HAP-1 (cell line): ENCODE measurements at places on chromosomes 1 and 21.

- no peak for DNase-seq
Observed at GRCh38 chr1:226476648-226477319, 68.9 kb upstream of the PARP1 start.

DNA sequence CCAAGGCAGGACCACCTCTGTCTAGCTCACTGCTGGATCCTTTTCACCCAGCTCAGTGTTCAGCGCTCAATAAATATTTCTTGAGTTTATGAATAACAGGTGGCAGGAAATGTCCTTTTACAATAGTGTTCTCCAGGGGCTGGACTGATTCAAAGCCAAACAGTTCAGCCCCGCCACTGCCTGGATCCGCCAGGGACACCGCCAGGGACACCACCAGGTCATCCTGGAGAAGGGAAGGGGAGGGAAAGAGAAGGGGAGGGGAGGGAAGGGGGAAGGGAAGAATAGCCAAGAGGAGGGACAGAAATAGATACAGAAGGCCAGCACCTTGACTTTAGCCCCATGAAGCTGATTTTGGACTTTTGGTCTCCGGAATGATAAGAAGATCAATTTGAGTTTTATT lies 255.6 kb downstream of the GRIK3 start:
- no peak for DNase-seq

DNA sequence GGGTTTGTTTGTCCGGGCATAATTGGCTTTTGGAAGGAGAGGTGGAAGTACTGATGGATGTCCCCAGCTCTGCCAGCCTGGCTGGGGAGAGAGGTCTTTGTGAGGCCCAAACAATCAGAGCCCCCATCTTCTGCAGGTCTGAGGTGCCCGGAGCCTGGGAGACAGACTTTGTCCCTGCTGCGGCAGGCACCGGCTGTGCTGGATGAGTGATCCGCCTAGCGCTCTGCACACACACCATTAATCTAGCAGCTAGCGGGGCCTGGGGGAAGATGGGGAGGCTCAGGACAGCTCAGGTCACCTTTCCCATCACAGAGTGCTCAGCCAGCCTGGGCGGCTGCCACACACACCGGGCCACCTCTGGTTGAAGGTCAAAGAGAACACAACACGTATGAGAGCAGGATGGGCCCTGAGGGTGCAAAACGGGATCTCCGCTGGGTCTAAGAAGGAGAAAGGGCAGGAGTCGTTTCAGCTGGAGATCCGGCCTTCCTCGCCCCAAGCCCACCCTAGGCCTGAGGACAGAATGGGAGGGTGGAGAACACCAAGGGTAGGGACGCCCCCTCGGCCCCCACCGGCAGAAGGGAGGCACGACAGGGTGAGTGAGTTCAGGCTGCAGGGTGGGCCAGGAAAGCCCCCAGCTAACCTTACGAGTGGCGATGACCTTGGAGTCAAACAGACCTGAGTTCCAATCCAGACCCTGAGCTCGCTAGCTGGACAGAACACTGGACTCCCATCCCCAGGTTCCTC lies 341.8 kb downstream of the NPHP4 start:
- DNase-seq: no peak

DNA sequence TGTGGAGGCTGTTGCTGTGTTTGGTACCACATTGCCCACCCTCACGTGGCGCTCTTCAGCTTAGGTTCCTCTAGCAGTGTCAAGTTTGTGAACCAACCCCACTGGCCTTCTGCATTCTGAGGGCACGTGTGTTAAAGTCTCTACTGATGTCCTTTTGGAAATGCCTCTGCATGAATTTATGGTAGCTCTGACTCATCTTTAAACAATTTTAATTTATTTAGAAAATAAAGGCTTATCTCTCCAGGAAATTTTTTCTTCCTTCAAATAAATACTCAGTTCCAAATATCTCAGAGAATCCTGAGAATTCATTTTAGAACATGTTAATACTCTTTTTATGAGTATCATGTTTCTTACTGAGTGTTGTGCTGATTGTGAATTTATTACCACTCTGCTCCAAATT lies 5.5 kb downstream of the CD1D start:
- no peak for DNase-seq

DNA sequence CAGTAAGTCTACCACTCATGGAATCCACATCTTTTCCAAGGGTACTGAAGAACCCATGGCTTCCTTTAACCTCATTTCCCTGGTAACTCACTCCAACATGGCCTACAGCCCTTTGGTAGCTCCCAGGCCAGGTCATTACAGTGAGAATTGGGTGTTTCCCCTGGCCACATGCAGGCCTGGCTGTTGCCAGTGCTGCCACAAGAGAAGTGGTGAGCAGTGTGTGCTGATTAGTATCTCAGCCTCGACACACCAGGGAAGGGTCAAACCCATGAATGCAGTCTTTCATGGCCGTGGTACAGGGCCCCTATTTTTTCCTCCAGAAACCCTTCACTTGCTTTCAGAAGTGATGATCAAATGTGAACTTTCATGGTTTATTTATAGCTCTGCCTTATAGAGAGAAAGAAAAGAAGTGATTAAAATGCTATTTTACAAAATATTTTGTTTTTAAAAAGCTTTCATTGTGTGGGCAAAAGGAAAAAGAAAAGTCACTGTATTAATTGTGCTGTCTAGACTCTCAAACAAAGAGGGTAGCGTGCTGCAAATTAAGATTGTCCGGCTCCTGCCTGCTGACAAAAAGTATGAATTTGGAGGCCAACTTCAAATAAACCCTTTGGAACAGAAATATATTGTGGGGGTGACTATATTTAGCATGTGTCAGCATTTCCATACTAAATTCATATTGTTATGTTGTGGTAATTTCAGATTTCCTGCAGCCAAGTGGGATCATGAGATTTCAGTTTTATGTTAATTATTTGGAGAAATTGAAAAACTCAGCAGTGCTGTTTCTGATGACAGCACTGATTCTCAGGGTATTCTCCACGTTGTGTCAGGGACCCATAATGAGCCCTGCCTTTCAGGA lies 62.0 kb upstream of the HOOK1 start:
- DNase-seq: peak; percentile 13

DNA sequence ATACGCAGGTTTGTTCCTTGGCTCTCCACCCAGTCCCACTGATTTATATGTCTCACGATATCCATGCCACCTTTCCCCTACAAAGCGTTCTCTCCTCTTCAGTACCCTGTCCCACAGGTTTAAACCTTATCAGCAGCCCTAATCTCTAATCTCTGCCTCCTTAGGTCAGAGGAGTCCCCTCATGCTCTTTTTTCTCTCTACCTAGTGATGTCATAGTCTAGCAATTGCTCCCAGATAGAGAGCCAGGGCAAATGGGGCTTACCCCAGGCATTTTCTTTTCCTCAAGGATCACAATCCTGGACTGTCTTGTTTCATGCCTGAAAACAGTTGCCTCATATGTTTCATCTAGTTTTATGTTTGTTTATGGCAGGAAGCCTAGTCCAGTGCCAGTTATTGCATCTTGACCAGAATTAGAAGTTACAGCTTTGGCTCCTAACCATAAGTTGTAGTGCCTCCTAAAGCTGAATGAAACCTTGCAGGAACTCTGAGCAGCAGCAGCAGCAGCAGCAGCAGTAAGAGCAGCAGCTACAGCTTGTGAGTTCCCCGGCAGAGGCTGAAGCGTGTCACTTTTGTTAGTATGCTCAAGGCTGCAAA lies 26.7 kb upstream of the TP53BP2 start:
- DNase-seq: no peak

GRCh38 chr1:160371756-160372155 lies 4.9 kb downstream of the NHLH1 start:
- DNase-seq: no peak

DNA sequence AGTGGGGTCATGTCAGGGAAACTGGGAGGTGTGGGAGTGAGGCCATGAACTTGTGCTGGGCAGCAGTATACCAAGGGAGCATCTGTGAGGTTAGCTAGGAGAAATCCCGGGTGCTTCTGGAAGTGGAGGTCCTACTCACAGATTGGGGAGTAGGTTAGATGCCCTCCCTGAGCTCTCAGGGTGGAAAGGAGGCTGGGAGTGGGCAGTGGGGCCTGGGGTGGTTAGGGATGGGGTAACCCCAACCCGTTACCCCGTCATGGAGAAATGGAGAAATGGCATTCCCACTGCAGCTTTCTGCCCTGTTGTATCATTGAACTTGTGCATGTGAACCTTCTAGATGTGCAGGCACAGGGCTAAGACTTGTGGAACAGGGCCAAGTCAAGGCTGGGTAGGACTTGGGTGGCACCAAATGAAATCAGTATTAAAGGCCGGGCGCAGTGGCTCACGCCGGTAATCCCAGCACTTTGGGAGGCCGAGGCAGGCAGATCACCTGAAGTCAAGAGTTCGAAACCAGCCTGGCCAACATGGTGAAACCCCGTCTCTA lies 27.2 kb downstream of the EXOC8 start:
- DNase-seq: no peak

DNA sequence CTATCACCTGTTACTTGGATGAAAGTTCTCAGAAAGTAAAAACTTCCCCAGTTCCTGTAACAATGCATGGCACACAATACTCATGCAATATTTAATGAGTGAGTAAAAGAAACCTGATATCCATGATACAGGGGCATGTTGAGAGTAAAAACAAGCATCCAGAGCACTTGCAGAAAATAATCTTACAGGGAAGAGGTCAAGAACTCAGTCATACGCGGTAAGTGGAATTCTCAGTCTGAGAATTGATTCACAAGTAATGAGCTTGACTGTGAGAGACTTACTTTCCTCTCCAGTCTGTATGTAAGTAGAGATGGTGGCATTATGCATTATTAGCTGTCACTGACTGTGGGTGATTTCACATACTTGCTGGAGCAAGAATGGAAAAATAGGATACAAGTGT lies 976.9 kb downstream of the BRINP3 start:
- no peak for DNase-seq

DNA sequence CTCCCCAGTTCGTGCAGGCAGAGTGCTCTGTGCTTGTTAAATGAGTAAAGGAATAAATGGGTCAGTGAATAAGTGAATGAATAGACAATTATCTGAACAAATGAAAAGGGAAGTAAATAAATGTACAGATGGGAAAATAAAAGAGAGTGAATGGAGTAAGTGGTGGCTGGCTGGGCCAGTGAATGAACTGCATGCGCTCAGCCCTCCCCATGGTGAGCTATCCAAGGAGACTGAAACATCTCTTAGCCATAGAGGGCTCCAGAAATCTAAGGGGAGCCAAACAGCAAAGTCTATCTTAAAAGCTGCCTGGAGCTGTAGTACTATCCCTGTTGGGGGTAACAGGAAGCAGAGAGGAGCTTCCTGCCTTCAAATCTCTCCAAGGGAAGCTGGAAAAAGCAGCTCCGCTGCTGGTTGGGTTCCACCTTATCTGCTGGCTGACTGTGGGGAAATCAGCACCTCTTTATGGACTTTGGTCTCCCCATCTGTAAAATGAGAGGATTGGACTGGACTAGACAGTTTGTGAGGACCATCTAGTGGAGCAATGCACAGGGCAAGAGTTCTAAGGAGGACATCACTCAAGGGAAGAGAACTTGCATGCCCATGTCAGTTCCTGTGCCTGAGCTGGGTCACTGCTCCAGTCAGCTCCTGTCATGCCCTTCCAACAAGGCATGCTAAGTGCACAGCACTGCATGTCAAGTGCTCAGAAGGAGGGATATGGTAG lies 77.9 kb downstream of the TRABD2B start:
- no peak for DNase-seq

- no peak for DNase-seq
Observed at GRCh38 chr21:39315603-39316445, 2.4 kb upstream of the BRWD1 start.

- peak; percentile 57 for DNase-seq
Observed at GRCh38 chr1:10693497-10694273, 102.8 kb downstream of the CASZ1 start.

- DNase-seq: no peak
Observed at GRCh38 chr1:164263540-164263939, 295.4 kb upstream of the PBX1 start.

DNA sequence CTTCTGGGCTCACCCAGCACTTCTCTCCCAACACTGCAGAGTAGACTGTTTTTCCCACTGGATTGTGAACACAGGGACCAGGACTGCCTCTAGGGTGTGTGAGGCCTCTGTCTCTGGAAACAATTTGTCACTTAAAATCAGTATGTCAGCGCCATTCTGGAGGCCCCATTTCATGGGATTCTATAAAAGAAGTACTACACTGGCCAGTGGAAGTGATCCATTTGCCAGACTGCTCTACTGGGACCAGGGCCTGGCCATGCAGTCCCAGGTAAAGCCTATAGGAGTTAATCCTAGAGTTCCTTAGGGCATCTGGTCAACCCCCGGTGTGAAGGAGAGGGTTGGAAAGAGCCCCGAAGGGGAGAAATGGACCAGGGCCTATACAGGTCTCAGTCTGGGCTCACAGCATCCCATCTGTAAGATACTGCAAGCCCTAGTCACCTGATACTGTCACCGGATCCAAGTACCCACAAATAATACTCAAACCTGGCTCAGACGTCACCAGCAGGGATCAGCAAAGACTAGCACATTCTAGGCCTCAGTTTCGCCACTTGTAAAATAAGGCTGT lies 245.0 kb downstream of the FOXD2 start:
- no peak for DNase-seq

GRCh38 chr1:33088119-33088906 lies 7.4 kb downstream of the AZIN2 start:
- DNase-seq: no peak
